ENCODE measurements at places on chromosomes 2 and 18. TPM values are rescaled to one million over a fixed set of nuclear protein-coding genes. Genes with fewer than 3 reads are reported as not detected.

The KATNAL2 gene
- total RNA-seq, result 3.1 TPM

The GPR55 gene
- total RNA-seq, result not detected

The CENPA gene
- 1.3 TPM for total RNA-seq

The NETO1 gene
- 44.1 TPM for total RNA-seq

The SNTG2 gene
- total RNA-seq, result 8.5 TPM

The ABCG5 gene
- total RNA-seq, result not detected

The DNAH6 gene
- 10.6 TPM for total RNA-seq

The SCYGR4 gene
- not detected for total RNA-seq

The SP100 gene
- total RNA-seq, result 4.4 TPM

The RAX gene
- total RNA-seq, result not detected

The GMPPA gene
- 11.3 TPM for total RNA-seq
